ENCODE measurements at places on chromosomes 11 and 22.

- no peak for DNase-seq
These were observed 125.9 kb upstream of the SYT13 start for GRCh38 chr11:45412051-45412471.

- no peak for DNase-seq
These were observed 9.1 kb upstream of the SREBF2 start for GRCh38 chr22:41823797-41824196.

DNA sequence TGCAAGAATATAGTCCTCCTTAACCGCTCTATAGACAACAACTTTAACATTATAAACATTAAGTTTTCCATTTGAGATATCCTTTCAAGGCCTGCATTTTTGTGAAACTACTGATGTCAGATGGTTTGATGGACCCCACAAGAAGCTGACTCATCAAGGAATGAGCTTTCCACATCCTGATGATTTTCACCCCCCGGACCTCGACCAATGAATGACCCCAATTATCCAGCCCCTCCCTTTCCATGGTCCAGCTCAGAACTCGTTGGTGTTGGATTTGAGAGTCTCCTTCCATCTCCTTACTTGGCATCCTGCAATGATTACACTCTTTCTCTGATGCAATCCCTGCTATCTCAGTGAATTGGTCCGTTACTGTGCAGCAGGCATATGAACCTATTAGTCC lies 31.8 kb upstream of the GUCY1A2 start:
- no peak for DNase-seq

GRCh38 chr11:29495676-29496075 lies 521.2 kb downstream of the KCNA4 start:
- no peak for DNase-seq

GRCh38 chr11:58075781-58076180 lies 45.0 kb downstream of the OR6Q1 start:
- DNase-seq = no peak

DNA sequence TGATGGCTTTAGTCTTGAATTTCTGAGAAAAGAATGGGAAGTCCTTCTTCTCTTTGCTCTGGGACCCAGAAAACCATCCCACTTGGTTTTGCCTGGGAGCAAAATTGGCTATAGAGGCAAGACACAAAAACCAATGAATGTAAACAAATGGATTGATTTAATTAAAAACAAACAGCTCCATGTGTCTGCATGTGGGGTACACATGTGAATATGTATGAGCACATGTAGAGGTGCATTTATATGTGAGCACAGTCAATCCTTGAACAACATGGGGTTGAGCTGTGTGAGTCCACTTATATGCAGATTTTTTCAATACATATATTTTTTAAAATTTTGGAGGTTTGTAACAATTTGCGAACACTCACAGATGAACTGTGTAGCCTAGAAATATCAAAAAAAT lies 87.2 kb downstream of the CCDC81 start:
- no peak for DNase-seq

GRCh38 chr22:29647954-29648737 lies 44.7 kb downstream of the NF2 start:
- no peak for DNase-seq

- no peak for DNase-seq
These were observed 97.8 kb downstream of the RPS6KA4 start for GRCh38 chr11:64456509-64457320.

- no peak for DNase-seq
These were observed 23.7 kb downstream of the CRKL start for GRCh38 chr22:20940904-20941385.

DNA sequence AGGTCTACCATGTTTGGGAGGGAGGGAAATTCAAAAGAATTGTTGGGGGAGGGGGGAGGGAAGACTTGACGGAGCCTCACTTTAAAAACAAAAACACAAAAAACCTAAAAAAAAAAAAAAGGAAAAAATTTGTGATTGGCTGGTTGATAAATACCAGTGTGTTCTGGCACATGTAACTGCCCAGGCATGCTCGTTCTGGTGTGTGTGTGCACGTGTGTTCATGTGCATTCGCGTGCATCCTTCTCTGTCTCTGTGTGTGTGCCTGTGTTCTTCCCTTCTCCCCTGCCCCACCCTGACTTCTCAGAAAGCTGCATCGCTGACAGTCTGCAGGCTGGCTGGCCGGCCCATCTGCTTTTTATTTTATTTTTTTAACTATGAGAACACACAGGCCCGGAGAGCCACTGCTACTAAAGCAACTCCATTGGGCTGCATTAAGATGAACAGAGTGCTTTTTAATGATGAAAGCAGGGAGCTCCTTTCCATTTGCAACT lies 22.6 kb upstream of the ADSL start:
- DNase-seq = no peak

DNA sequence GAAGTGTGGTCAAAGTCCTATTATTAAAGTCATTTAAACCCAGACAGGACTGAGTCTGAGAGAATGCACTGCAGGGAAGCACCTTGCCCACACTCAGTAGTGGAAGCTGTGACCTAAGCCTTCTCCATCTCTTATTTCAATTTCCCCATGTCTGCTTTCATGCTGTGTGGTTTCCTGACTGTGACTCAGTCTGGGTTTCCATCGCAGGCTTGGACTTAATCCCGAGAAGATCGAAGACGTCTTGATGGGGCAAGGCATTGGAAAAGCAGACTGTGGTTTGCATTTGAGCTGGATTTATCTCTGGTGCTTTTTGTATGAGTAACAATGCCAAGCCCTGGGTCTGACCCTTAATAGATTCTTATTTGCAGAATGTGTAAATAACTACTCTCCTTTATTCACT lies 238.9 kb downstream of the NTM start:
- DNase-seq = peak; percentile 8

DNA sequence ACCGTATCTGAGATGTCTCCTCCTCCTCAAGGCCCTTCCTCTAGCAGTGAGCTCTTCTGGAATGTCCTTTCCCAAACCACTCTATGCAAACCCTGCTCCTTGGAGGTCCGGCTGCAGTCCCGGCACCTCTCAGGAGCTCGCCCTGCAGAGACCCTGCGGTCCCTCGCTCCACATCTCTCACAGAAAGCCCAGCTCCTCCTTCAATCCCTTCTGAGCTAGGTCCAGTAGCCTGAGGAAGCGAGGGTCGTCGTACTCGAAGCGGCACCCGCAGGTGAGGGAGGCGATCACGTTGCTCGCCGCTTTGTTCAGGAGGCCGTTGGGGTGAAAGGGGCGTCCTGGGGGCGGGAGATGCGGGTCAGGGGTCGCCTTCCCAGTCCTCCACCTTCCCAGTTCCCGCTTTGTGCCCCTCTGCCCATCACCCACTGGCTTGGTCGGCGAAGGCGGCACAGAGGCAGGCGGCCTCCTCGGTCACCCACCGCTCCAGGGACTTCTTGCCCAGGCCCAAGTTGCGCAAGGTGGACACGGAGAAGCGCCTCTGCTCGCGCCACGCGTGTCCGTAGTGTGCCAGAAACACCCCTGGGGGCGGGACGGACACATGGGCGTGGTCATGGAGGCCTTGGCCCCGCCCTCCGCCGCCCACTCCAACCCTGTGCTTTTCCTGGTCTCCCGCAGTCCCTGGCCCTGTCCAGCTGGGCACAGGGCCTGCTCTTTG lies 21.5 kb upstream of the CYP2D6 start:
- DNase-seq = no peak

DNA sequence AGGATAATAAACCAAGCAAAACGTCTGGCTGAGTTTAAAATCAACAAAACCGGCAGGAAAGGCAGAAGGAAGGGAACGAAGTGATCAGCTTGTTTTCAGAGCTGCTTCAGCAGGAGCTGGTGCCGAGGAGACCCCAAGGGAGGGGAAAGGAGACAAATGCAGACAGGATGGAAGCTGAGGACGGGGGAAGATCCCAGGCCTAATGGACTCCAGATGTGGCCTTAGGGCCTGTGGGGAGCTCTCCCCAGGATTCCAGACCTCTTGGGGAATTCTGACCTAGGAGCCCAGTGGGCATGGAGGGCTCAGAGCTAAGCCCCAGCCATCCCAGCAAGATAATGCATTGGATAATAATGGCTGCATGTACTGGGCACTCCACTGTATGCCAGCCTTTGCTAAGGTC lies 211.4 kb upstream of the NARS2 start:
- DNase-seq = no peak

DNA sequence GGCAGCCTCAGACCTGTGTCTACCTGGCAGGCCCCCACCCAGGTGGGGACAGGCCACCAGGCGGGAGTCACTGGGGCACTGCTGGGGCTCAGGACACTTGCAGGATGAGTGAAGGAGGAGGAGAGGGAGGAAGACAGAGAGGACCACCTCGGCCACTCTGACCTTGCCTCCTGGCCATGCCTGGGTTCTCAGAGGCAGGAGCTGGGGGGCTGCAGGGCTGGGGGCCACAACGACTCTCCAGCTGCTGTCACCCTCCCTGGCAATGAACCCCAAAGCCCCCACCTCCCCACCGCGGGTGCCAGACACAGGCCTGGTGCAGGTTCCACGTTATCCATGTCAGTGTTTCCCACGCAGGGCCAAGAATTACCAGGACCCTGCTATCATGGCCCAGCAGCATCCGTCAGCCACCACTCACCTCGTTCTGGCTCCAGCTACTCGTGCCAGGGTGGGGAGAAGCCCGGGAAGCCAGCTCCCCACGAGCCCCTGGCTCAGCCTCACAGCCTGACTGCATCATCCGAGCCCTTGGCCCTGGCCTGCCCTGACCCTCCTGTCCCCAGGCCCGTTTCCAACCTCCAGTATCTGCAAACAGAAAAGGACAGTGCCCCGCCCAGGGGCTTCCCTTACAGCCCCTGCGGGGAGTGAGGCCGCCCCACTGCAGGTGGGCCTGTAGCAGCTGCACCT lies 62.4 kb downstream of the BRD1 start:
- no peak for DNase-seq

GRCh38 chr11:12089473-12089872 lies 20.9 kb upstream of the MICAL2 start:
- no peak for DNase-seq

GRCh38 chr11:130464291-130464812 lies 15.9 kb downstream of the ADAMTS15 start:
- no peak for DNase-seq

Data from HS-5 (cell line).